Smooth muscle cell of the coronary artery (primary cell): ENCODE measurements at places on chromosomes 2 and 18. TPM values are rescaled to one million over a fixed set of nuclear protein-coding genes. Genes with fewer than 3 reads are reported as not detected.

The SLC11A1 gene
- 0.12 and 0.15 TPM in 2 replicates for total RNA-seq

The DAPL1 gene
- total RNA-seq, result not detected in 2 replicates

The ITPRIPL1 gene
- 0.75 and 1.2 TPM in 2 replicates for total RNA-seq

The NIF3L1 gene
- total RNA-seq, result 18.5 and 20.7 TPM in 2 replicates

The PJVK gene
- total RNA-seq, result 0.60 and 2.6 TPM in 2 replicates

The IL1RL1 gene
- 0.23 and 2.0 TPM in 2 replicates for total RNA-seq

The HRH4 gene
- 0.08 and 0.12 TPM in 2 replicates for total RNA-seq

The INHBB gene
- 0.08 and 0.70 TPM in 2 replicates for total RNA-seq

The TTLL4 gene
- 4.8 and 5.6 TPM in 2 replicates for total RNA-seq

The EPHA4 gene
- 1.4 and 7.1 TPM in 2 replicates for total RNA-seq

The ASB3 gene
- 26.2 and 27.3 TPM in 2 replicates for total RNA-seq

The ARMC9 gene
- 93.4 and 147 TPM in 2 replicates for total RNA-seq

The RFTN2 gene
- total RNA-seq, result 5.0 and 9.0 TPM in 2 replicates

The RFX8 gene
- total RNA-seq, result 0.30 and 2.8 TPM in 2 replicates

The OSBPL1A gene
- total RNA-seq, result 22.5 and 39.0 TPM in 2 replicates

The LCT gene
- total RNA-seq, result under 0.01 TPM in 1 of 2 replicates, not detected in the other

The FSHR gene
- total RNA-seq, result not detected in 2 replicates

The AQP12A gene
- not detected in 2 replicates for total RNA-seq

The CGREF1 gene
- 4.9 and 15.8 TPM in 2 replicates for total RNA-seq

The CLEC4F gene
- not detected in 2 replicates for total RNA-seq

The ZRANB3 gene
- total RNA-seq, result 4.2 and 7.6 TPM in 2 replicates

The NAT8 gene
- not detected in 2 replicates for total RNA-seq

The ATP6V1B1 gene
- total RNA-seq, result 0.45 and 0.94 TPM in 2 replicates

The TLX2 gene
- total RNA-seq, result not detected in 2 replicates

The REG3A gene
- total RNA-seq, result not detected in 2 replicates

The RESP18 gene
- total RNA-seq, result not detected in 2 replicates

The UGT1A10 gene
- total RNA-seq, result 0.23 TPM in 1 of 2 replicates, not detected in the other

The HOXD9 gene
- total RNA-seq, result not detected in 2 replicates

The ZNF385B gene
- not detected in 2 replicates for total RNA-seq

The IL36B gene
- total RNA-seq, result not detected in 2 replicates

The COL4A4 gene
- 6.8 and 18.7 TPM in 2 replicates for total RNA-seq

The IL1B gene
- 0.82 and 60.4 TPM in 2 replicates for total RNA-seq

The C1GALT1C1L gene
- 0.12 and 0.30 TPM in 2 replicates for total RNA-seq

The SP140 gene
- 0.53 TPM in 1 of 2 replicates, not detected in the other for total RNA-seq

The FAM237A gene
- total RNA-seq, result not detected in 2 replicates

The CRYBA2 gene
- total RNA-seq, result not detected in 2 replicates

The CTLA4 gene
- total RNA-seq, result not detected in 2 replicates

The PSD4 gene
- 0.08 and 0.59 TPM in 2 replicates for total RNA-seq

The COLEC12 gene
- total RNA-seq, result 49.6 and 58.5 TPM in 2 replicates

The GKN1 gene
- not detected in 2 replicates for total RNA-seq

The CCBE1 gene
- 7.7 and 31.9 TPM in 2 replicates for total RNA-seq

The GREB1 gene
- 0.15 and 2.1 TPM in 2 replicates for total RNA-seq

The UGT1A5 gene
- not detected in 2 replicates for total RNA-seq

The TMEM247 gene
- total RNA-seq, result not detected in 2 replicates

The MROH2A gene
- total RNA-seq, result 0.15 TPM in 1 of 2 replicates, not detected in the other

The SLC9A4 gene
- total RNA-seq, result not detected in 2 replicates

The ASTL gene
- total RNA-seq, result not detected in 2 replicates

The POTEJ gene
- not detected in 2 replicates for total RNA-seq

The CDH7 gene
- total RNA-seq, result not detected in 2 replicates

The MC5R gene
- not detected in 2 replicates for total RNA-seq

The TCF23 gene
- total RNA-seq, result 0.82 TPM in 1 of 2 replicates, not detected in the other

The STPG4 gene
- total RNA-seq, result 0.23 TPM in 2 replicates

The REEP1 gene
- total RNA-seq, result under 0.01 TPM in 1 of 2 replicates, not detected in the other
